ENCODE measurements at places on chromosomes 7 and 10. TPM values are rescaled to one million over a fixed set of nuclear protein-coding genes. Genes with fewer than 3 reads are reported as not detected.

OGDHL gene
- total RNA-seq, result under 0.01 TPM

TMEM254 gene
- total RNA-seq, result 8.7 TPM

DNA sequence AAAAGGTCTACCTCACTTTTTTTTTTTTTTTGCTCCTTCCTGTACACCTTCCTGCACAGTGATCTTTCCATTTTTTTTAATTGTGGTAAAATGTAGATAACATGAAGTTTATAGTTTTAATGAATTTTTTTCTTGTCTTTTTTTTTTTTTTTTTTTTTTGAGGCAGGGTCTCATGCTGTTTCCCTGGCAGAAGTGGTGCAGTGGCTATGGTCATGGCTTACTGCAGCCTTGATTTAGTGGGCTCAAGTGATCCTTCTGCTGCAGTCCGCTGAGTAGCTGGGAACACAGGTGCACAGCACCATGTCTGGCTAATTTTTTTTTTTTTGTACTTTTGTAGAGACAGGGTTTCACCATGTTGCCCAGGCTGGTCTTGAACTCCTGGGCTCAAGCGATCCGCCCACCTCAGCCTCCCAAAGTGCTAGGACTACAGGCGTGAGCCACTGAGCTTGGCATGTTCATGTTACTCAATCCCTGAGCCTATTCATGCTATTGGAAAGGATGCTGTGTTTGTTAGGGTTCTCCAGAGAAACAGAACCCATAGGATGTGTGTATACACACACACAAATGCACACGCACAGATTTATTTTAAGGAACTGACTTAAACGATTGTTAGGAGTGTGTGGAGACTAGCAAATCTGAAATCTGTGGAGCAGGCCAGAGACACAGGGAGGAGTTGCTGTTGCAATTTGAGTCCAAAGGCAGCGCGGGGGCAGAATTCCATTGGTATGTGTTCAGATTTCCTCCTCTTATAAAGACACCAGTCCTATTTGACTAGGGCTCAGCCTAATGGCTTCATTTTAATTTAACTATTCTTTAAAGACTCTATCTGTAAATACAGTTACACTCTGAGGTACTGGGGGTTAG lies 29.1 kb downstream of the GALNT11 start:
- peak; percentile 73 for DNase-seq

PDZD7 gene
- 0.72 TPM for total RNA-seq

DNA sequence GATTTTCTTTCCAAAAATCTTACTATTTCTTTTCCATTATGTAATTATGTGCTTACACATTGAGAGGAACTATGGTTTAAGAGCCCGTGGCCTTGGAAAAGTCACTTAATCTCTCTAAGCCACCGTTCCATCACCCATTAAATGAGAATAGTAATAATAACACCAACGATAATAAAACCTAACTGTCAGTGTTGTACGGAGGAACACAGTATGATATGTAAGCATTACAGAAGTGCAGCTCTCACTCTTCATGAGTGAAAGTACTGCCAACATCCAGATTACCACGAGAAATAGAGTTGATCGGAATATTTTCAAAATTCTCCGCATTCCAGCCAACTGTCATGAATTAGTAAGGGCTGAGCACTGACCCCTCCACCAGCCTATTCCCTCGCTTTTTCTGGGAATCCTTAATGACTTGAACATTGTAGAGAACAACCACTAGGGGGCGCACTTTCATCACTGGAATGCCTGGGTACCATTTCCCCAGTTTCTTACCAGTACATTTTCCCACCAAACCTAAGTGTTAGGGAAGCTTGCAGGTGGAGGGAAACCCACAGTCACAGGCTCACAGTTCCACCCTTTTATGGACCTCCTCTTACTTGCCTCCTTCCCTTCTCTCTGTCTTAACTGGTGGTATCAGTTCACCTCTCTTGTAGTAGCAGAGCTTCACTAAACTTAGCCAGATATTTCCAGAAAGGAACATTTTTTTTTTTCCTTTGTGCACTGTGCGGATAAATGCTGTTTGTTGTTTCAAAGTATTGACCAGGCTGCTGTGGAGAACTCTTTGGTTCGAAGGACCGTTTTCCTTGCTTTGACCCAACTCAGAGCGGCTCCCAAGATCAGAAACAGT lies 27.8 kb downstream of the NKX2-3 start:
- DNase-seq, result peak; percentile 54

- no peak for DNase-seq
Observed at GRCh38 chr7:99272476-99273045, at the start of gene MYH16. Gene MYH16 (plus strand): TSS chr7:99272839.

GIMAP2 gene
- total RNA-seq, result 9.4 TPM

LRMDA gene
- 17.1 TPM for total RNA-seq

- no peak for DNase-seq
Observed at GRCh38 chr10:119024882-119025281, 4.6 kb upstream of the NANOS1 start.

TMEM213 gene
- not detected for total RNA-seq

- no peak for DNase-seq
Observed at GRCh38 chr7:20172736-20173334, 44.3 kb downstream of the MACC1 start.

DNA sequence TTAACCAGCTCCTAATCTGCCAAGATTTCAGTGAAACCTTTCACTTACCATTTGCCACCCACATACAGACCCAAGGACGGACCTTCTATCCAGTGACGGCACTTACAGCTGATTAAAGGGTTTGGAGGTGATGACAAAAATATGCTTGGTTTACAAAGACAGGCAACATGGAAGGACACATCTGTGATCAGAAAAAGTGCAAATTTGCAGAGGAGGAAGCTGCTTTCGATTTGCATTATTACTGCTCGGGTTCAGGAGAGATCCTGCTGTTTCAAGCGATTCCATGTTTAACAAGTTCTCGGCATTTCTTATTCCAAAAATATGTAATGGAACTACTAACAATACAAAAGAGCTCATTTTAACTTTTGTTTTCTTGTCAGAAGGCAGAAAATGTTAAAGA lies 109.0 kb downstream of the JAZF1 start:
- DNase-seq, result no peak

LHPP gene
- 11.5 TPM for total RNA-seq

DNA sequence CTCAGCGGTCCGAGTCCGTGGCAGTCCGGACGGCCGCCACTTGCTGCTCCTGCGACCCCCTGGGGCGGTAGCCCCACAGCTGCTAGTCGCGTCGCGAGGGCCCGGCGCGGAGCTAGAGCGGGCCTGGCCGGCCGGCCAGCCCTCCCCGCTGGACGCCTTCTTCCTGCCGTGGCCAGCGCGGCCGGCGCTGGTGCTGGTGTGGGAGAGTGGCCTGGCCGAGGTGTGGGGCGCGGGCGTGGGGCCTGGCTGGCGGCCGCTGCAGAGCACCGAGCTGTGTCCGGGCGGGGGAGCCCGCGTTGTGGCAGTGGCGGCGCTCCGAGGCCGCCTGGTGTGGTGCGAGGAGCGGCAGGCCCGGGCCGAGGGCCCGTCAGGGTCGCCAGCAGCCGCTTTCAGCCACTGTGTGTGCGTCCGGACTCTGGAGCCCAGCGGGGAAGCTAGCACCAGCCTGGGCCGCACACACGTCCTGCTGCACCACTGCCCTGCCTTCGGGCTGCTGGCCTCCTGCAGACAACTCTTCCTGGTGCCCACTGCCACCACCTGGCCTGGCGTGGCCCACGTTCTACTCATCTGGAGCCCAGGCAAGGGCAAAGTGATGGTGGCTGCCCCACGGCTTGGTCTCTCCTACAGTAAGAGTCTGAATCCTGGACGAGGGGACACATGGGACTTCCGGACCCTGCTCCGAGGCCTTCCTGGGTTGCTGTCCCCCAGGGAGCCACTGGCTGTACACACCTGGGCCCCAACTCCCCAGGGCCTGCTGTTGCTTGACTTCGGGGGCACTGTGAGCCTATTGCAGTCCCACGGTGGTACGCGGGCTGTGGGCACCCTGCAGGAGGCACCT lies 631 bp downstream of the HPS6 start:
- peak; percentile 94 for DNase-seq

PLEKHS1 gene
- not detected for total RNA-seq

- no peak for DNase-seq
Observed at GRCh38 chr7:31899356-31899927, 170.8 kb downstream of the PDE1C start.
